ENCODE measurements at places on chromosomes 2 and 18.

- H3K36me3 ChIP-seq, result no peaks in the 10 kb centered on the region
- DNase-seq, result peak; percentile 50
- H3K4me1 ChIP-seq, result peaks cover 11% of the 10 kb centered on the region
- peak overlapping the region; percentile 63 for H3K4me3 ChIP-seq
- H3K27me3 ChIP-seq, result no peaks in the 10 kb centered on the region
- H3K27ac ChIP-seq, result peak overlapping the region; percentile 90
Observed at GRCh38 chr2:102142829-102143449, 393 bp downstream of the IL1R1 start.

DNA sequence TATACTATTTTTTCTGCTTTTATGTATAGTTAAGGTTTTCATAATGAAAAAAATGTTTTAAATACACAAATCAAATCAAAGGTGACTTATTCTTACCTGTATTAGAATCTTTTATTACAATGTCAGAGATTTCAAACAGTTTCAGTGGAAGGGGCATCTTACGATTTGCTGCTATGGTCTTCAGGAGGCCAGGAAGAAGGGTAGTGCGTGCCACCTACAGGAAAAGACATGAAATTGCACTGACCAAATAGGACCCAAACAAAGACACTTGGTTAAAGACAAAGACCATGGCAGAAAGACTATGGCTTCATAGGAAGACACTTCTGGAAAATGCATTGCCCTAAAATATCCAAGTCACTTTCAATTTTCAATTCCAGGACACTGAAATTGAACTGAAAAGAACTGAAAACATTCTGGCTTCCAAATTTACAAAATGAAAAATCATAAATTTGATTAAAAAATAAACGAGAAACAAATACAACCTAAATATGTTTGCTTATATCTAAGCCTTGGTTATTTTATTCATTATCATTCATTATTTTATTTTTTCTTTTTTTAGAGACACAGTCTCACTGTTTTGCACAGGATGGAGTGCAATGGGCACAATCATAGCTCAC is 42.1 kb downstream of the FARSB start:
- DNase-seq, result peak; percentile 28
- H3K36me3 ChIP-seq, result no peaks in the 10 kb centered on the region
- no peak overlapping the region for H3K27ac ChIP-seq
- no peak overlapping the region for H3K4me3 ChIP-seq
- H3K4me1 ChIP-seq, result no peaks in the 10 kb centered on the region

DNA sequence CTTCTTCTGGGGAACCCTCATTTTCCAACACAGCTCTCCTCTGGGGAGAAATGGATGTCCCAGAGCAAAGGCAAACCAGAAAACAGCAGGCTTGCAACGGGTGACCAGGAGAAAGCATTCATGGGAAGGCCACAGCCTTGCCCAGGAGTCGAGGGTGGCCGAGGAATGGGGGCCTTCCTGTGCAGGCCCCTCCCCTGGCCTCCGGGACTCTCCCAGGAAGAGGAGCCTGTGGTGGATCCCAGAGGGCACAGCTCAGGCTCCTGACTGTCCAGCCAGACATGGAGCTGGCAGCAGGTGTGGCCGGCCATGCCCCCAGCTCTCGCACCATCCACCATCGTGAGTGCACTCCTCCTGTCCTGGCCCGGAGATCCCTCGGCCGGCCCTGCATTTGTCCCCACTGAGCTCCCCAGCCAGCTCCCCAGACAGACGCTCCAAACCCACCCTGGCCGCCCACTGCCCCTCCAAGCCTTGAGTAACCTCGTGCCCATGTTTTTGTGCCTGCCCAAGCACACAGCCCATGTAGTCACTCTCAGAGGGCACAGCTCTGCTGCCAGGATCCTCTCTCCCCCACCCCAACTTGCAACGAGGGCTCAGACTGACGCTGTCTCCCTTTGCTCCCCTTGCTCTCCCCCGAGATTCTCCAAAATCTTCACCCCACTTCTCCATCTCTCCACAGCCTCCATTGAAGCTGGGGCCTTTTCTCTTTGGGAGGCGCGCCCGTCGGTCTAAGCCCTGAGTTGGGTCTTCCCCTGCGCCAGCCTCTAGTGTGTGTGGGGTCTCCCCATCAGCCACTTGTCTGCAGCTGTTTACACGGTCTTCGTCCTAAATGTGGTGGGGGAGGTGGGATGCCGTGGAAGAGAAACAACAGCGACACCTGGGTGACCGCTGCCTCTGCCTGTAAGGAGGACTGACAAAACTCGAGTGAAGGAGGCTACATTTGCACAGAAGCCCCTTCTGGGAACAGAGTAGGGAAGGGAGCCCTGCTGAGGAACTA is 9.8 kb downstream of the PRLH start:
- DNase-seq, result no peak
- no peaks in the 10 kb centered on the region for H3K36me3 ChIP-seq
- no peak overlapping the region for H3K4me3 ChIP-seq
- peaks cover 7% of the 10 kb centered on the region for H3K4me1 ChIP-seq

- no peak for DNase-seq
- H3K27ac ChIP-seq, result no peak overlapping the region
- H3K36me3 ChIP-seq, result no peaks in the 10 kb centered on the region
- H3K27me3 ChIP-seq, result no peaks in the 10 kb centered on the region
Observed at GRCh38 chr18:33115917-33116316, 324.6 kb downstream of the CCDC178 start.

DNA sequence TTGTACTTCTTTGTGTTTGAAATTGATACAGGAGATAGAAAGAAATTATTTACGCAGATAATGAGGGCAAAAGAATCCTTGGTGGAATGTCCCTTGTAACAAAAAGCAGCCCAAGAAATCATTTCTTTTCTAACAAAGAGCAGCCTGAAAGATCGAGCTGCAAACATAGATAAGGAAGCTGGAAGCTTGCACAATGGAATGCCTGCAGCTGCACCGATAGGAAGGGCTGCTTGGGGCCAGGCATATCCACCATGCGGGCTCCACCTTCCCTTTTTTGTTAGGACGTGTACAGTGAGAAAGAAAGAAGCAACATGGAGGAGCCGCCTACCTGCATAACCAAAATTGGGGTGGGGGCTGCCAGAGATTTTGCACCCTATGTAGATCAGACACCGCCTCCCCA is 568.7 kb downstream of the METTL4 start:
- peaks cover 12% of the 10 kb centered on the region for H3K4me1 ChIP-seq
- H3K36me3 ChIP-seq, result no peaks in the 10 kb centered on the region
- H3K27ac ChIP-seq, result peak overlapping the region; percentile 80
- no peaks in the 10 kb centered on the region for H3K27me3 ChIP-seq
- H3K4me3 ChIP-seq, result no peak overlapping the region

- no peak overlapping the region for H3K27ac ChIP-seq
- no peaks in the 10 kb centered on the region for H3K36me3 ChIP-seq
- no peaks in the 10 kb centered on the region for H3K27me3 ChIP-seq
- no peaks in the 10 kb centered on the region for H3K4me1 ChIP-seq
Observed at GRCh38 chr18:56799756-56800155, 148.6 kb downstream of the WDR7 start.

DNA sequence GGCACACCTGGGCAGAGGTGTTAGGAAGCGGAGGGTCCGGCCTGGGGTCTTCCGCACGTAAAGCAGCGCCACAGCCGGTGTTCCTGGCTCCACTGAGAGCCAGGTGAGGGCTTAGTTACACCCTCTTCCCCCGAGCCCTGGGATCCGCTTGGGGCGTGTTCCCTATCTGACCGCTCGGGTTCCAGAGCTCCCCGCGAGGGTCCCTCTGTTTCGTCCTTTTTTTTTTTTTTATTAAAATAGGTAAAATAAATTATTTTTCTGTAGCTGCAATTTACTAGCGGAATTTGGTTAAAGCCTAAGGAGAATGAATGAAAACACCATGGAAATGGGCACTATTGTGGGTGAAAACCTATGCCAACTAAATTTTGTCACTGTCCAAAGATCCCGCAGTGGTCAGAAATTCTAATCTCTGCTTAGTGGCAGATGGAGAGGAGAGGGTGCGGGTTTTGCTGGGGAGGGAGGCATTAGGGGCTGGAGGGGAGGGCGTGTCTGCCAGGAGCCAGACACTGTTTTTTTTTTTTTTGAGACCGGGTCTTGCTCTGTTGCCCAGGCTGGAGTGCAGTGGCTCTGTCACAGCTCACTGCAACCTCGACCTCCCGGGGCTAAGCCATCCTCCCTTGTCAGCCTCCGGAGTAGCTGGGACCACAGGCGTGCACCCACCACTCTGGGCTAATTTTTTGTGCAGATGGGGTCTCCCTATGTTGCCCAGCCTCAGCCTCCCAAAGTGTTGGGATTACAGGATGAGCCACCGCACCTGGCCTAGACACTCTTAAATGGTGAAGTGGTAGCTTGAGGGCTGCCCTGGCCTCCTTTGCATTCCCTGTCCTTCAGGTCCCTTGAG is 834 bp downstream of the PDCL3 start:
- H3K4me3 ChIP-seq, result peak overlapping the region; percentile 75
- peaks cover 27% of the 10 kb centered on the region for H3K4me1 ChIP-seq
- no peak for DNase-seq
- no peaks in the 10 kb centered on the region for H3K36me3 ChIP-seq
- no peaks in the 10 kb centered on the region for H3K27me3 ChIP-seq
- peak overlapping the region; percentile 96 for H3K27ac ChIP-seq

All from testis (tissue), 5 donors.